Fibroblast of skin of scalp (primary cell): ENCODE measurements at places on chromosomes 5 and 9.
A peak's percentile ranks its signal among the peaks of the same experiment; 100 is the strongest.

GRCh38 chr5:174790906-174791305, 66.5 kb downstream of the MSX2 start:
- peak; percentile 54 for DNase-seq

DNA sequence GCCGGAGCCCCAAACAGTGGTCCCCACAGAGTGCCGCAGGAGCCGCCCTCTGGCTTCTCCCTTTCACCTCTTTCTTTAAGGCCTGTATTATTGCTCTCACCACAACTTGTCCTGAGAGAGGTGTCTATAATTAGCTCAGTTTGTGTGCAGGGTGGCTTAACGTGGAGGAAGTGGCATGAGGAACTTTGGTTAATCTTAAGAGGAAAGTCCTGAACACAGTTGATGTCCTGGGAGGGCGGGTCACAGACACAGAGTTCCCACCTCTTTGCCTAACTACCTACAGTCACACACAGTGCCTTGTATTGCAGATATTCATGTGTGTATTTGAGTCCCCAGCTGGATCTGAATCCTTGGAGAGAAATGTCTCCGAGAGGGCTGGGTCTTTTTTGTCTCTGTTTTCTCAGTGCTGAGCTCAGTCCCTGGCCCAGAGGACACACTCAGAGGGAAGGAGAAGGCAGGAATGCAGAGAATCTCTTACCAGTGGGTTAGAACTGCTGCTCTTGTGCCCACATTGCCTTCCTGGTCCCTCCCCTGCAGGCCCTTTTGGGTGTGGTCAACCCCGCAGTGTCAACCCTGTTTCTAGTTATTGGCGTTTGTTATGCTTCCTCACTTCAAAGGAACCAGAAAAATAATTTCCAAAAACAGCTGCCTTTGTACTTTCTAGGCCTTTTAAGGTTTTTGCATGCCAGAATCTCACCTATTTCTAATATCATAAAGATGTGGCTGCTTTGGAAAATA, 392.5 kb downstream of the KDM4C start:
- no peak for DNase-seq

GRCh38 chr5:9958914-9959313, 290.8 kb downstream of the ATPSCKMT start:
- DNase-seq: no peak

GRCh38 chr5:34038390-34038789, 4.6 kb downstream of the C1QTNF3 start:
- DNase-seq: peak; percentile 54
